ENCODE measurements at places on chromosomes 4 and X.

GRCh38 chrX:152601848-152602616 is 35.7 kb upstream of the GABRQ start:
- no peak for DNase-seq

GRCh38 chr4:151792530-151792929 is 31.7 kb upstream of the GATB start:
- no peak for DNase-seq

- DNase-seq: peak; percentile 65
Observed at GRCh38 chr4:186144946-186145569, 40.6 kb downstream of the FAM149A start.

DNA sequence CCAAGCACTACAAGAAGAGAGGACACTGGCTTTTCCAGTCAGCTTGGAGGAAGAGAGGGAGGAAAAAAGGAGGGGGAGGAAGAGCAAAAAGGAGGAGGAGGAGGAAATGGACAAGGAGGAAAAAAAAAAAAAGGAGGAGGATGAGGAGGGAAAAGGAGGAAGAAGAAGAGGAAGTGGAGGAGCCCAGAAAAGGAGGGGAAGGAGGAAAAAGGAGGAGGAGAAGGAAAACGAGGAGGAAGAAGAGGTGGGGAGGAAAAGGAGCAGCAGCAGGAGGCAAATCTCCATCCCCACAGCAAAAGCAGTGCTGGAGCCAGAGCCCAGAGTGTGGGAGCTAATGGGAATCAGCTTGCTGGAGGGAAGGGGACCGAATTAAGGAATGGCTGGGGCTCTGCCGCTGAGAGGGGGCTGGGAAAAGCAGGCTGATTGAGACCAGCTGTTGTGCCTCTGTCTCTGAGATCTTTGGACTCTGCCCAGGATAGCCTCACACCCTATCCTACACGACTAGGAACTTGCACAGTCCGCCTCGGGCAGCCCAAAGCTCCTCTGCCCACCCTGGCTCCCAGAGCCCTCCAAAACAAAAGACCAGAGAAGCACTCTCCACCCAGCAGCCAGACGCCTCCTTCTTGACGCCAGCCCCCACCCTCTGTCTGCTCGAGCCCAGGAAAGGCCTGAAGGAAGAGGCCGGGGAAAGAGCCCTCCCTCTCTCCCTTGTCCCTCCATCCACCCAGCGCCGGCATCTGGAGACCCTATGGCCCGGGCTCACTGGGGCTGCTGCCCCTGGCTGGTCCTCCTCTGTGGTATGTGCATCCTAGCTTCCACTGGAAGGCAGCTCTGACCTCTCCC is at the start of gene XPNPEP2:
Gene XPNPEP2, plus strand, starts transcription at position 514 of the 843 bp plus-strand sequence. Its CDS starts 235 bp downstream, at position 749.
- peak; percentile 74 for DNase-seq

DNA sequence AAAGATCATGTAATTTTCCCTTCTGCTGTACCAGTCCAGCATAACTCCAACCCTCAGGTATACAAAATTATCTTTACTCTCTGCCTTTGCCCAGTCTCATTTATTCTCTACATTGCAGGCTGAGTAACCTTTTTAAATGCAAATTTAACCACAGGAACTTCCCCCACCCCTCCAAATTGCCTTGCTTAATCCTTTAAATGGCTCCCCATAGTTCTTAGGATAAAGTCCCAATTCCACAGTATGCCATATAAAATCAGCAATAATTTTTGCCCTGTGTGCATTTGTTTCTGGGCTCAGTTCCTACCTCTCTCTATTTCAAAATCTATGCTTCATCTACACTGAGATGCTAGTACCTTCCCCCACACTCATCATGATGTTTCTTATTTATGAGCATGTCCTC is 879.7 kb downstream of the RPA4 start:
- no peak for DNase-seq

- DNase-seq: no peak
Observed at GRCh38 chr4:97139791-97140190, 1003.5 kb downstream of the STPG2 start.

DNA sequence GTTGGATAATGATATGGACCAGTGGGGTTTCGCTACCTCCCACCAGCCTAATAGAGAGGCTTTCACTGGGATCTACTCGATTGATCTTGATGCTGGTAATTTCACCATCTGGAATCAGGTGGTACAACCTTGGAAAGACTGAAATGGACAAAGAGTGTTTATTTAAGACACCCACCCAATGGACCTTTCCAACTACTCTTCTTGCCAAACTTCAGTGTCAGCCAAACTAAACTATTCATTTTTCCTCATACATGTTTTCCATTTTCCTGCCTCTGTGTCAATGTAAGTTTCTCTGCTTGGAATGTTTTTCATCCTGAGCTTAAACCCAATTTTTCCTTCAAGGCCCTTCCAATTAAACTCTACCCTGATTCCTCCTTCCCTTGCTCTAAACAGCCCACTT is 92.6 kb downstream of the LNX1 start:
- no peak for DNase-seq

DNA sequence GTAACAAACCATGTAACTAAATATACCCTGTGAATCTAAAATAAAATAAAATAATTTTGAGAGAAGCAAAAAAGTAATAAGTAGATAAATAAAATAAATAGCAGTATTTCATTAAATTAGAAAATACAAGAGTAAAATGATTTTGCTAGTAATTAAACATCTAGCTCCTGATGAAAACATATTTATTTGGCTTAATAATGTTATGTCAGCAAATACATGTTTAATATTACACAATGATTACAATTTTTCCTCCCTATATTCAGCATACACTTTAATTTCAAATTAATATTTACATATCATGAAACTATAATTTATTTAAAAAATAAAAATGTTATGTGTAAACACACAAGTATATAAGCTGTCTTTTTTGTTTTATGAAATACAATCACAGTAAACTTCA is 697.1 kb downstream of the GRID2 start:
- no peak for DNase-seq

- DNase-seq: no peak
Observed at GRCh38 chrX:88560673-88561330, 186.2 kb upstream of the CPXCR1 start.

All from foreskin fibroblast (primary cell).